ENCODE measurements at places on chromosomes 16 and 17.

DNA sequence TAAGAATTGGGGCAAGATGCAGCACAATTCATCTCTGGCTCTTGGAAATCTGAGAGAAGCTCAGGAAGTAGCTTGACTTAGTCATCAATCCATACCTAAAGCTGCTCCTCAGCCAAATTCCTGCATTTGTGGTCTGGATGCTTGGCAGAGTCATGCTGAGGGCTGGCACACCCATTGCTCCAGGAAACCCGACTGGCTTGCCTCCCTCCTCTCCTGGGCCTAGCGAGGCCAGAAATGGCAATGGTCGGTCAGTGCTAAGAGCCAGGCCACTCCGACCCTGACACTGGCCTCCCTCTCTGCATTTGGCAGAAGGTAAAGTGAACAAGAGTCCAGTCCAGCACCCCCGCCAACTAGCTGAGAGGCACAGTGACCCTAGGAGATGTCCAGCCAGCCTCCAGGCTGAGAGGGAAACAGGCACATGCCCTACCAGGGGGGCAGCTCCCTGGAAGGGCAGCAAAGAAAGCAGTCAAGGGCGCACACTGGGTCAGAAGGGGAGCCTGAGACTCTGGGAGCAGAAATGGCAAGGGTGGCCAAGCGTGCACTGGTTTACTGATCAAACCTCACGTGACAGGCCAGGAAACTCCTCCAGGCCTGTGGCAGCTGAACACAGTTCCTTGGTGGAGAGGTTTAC is 10.0 kb downstream of the POLDIP2 start:
- no peak for DNase-seq

DNA sequence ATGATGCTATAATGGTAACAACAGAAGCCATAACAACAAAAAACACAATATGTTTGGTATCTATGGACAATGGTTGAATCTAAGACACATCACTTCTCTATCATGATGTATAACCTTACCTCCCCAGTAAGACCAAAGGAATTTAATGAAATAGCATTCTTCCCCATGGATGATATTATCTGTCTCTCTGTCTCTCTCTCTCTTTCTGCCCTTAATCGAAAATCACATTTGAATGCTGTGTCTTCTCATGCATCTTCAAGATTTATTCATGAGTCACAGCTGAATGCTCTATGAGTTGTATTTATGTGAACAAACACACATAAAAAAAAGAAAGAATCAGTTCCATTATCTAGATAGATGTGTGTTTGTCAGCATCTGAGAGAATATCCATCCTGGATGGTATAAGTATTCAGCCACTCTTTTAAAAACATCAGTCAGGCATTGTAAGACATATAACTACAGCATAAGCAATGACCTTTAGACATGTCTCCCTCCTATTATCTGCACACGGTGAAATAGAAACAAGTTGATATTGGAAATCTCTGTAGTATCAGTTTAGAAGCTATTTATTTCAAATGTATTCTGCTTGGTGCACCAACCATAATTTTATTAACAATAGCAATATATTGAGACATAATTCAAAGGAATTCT is 433.3 kb downstream of the TOX3 start:
- no peak for DNase-seq

- DNase-seq, result no peak
These were observed 1621.6 kb downstream of the CDH8 start for GRCh38 chr16:60414613-60415012.

DNA sequence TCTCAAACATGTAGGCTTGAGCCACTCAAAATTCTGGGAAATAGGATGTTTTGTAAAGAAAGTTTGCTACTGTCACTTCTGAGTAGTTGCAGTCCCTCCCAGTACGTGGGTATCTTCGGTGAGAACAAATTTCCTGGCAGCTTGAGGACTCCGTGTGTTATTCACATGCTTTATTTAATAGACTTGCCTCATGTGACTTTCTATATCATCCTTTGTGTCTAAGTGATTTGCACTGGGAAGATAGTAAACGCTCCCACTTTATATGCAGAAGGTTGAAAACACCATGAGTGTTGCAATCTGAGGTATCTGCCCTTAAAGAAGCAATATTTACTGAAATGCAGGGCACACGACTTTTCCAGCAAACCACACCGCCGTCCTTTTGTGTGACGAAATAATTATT is 643.7 kb downstream of the MAF start:
- no peak for DNase-seq

GRCh38 chr16:87423429-87423828 is 31.3 kb downstream of the MAP1LC3B start:
- no peak for DNase-seq

DNA sequence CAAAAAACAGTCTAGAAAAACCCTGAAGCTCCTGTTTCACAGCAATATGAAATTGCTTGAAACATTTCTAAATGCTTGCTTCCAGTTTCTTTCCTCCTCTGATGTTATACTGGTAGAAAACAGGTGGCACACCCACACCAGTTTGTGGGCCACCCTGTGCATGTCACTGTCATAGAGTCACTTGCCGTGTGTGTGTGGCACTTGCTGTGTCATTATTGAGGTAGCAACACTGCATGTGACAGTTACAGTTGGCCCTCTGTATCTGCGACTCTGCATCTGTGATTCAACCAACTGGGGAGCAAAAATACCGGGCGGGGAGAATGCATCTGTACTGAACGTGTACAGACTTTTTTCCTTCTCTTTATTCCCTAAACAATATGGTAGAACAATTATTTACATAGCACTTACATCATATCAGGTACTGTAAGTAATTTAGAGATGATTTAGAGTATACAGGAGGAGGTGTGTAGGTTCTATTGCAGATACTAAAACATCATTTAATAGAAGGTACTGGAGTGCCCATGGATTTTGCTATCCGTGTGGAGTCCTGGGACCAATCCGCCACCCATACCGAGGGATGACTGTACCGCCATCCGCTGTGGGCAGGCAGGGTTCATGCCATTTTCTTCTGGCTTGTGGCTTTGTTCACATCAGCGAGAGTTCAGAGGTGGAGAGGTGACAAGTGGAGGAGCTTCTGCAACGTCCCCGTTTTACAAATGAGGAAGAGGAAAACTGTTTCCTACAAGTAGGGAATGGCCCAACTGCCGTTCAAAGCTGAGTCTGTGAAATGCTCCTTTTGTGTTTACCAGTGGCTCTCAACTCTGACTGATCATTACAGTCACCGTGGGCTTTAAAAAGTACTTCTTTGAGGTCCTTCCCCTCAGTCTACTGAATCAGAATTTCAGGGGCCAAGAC is 373.7 kb downstream of the SNX29 start:
- no peak for DNase-seq

GRCh38 chr16:88511906-88512305 is 58.3 kb upstream of the ZC3H18 start:
- DNase-seq, result no peak

- DNase-seq, result no peak
These were observed 763 bp downstream of the ZKSCAN2 start for GRCh38 chr16:25256695-25257469.

DNA sequence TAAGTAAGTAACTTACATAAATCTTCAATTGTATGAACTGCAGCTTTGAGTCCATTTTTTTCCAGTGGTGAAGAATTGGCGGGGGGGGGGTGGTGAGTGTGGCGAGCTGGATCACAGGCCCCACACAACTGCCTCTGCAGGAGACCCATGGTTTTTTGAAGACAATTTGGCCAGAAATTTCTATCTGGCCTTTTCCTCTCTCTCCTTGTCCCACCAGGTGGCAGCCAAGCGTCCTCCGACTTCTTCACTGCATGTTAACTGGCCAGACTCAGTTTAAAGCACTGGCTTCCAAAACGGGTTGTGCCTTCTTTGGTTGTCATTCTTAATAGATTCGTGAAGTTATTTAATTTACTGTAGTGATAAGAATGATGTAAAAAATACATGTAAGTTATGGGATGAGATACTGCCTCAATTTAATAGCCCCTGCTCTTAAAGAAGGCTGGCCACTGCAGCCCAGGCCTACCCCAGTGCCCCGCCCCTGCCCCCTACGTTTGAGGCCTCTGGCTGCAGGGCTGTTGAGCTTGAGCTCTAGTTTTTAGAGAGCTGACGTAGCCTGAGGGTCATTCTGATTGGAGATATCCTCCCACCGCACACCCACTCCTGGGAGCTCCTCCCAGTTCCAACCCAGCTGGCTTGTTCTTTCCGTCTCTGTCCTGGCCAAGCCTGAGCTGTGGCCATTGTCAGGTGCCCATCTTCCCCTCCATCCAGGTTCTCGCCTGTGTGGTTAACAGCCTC is 36.4 kb downstream of the AKAP1 start:
- DNase-seq, result no peak
